Stimulated activated CD8-positive, alpha-beta memory T cell treated with anti-CD3 and anti-CD28 coated beads, Interleukin-12 subunit alpha, Interleukin-12 subunit beta, amount 100 ng/mL, for 1 hour (primary cell): ENCODE measurements at places on chromosomes 2 and 18.

GRCh38 chr18:49441338-49441938 is 19.0 kb downstream of the DYM start:
- no peak for DNase-seq

- DNase-seq: no peak
Observed at GRCh38 chr18:73288813-73289212, 421.0 kb upstream of the NETO1 start.

- DNase-seq: no peak
Observed at GRCh38 chr18:28875059-28875458, 698.1 kb upstream of the CDH2 start.

DNA sequence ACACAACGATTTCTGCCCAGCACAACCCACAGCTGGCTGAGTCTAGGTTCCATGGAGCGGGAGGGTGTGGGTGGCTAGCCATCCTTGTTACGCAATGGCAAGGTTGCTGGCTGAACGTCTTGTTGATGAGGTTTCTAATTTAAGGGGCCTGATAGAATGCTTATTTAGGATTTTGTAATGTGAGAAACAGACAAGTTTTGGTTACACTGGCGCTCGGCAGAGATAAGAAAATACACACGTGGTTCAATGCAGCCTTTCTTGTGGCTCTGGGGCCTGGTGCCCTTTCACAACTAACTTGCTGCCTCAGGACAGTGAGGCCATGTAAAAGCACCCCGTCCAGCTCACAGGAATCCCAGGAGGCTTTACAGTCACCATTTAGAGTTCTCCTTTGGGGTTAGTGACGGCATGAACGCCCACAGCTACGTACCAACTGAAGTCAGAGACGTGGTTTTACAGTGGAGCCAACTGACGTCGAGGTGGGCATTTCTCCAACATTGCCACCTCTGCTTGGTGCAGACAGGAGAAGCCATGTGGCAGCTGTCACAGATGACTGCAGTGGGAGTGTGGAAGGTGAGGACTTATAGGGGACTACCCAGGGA is 29.7 kb upstream of the PIEZO2 start:
- no peak for DNase-seq

DNA sequence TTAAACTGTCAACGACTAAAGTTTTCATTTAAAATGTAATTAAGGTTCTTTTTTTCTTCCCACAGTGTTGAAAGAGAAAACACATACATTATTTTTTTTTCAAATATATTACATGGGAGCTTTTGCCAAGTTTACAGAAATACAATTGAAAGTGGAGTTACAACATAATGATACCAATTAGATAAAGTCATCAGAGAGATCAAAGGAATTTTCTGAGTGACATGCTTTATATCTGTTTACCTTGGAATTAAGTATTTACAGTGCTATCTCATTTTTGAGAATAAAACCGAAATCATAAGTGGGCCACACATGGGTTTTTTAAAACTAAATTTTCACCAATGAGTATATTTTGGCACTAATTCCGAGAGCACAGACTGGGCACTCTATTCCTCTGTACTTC is 165.2 kb downstream of the RAPGEF4 start:
- DNase-seq: no peak

GRCh38 chr18:9737006-9737405 is 28.9 kb downstream of the RAB31 start:
- DNase-seq: no peak

DNA sequence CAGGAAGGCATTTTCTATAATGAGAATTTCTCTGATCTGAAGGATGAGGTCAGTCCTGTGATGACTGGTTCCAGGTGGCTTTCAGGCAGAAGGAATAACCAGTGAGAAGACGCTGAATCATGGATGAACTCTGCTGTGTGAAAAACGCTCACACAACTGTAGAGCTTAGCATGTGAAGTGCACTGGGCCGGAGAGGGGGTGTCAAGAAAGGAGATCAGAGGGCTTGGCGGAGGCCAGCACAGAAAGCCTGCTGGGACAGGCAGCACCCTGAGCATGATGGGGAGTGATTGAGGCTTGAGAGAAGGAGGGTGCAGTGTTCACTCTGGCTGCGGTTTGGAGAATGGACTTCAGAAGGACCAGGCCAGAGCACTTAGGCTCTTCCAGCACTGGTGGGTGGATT is 236.5 kb downstream of the TPGS2 start:
- DNase-seq: no peak

DNA sequence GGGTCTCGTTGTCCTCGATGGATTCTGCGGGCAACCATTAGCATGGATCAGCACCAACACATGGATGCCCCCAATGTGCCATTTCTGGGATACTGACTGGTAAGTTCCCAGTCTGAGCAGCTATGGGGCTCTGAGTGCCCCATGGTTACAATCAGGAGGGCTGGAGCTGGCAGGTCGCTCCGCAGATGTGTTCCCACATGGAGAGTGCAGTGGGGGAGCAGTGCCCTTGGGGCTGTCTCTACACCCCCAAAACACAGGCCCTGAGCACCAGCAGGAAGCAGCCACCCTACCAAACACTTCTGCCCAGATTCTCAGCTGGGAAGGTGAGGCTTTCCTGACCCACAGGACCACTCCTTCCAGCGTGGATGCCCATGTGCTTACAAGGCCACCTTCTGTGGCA is 8.0 kb downstream of the NGEF start:
- no peak for DNase-seq

GRCh38 chr2:34567128-34567527 is 968.0 kb upstream of the FAM98A start:
- DNase-seq: no peak

DNA sequence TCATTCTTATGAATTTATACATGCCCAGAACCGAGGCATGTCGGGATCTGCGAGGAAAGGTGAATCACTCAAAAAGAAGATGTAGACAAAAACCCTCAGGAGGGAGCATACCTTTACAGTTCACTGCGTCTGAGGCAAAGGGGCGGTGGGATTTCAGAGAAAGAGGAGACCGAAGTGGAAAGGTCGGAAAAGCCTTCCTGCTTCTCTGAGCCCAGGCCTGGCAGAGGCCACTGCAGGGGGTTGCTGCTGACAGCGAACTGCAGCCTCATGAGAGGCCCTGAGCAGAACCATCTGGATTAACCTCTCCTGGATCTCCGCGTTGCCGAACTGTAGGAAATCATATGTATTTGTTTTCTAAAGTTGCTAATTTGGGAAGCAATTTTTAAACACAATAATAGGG is 713.1 kb upstream of the SOX11 start:
- no peak for DNase-seq

- DNase-seq: no peak
Observed at GRCh38 chr2:79874015-79874414, 361.2 kb downstream of the CTNNA2 start.

- DNase-seq: no peak
Observed at GRCh38 chr2:185833864-185834263, 95.3 kb downstream of the FSIP2 start.

GRCh38 chr2:27242614-27242951 is 20.3 kb downstream of the SLC30A3 start:
- no peak for DNase-seq

- no peak for DNase-seq
Observed at GRCh38 chr2:239883326-239884050, 141.7 kb downstream of the NDUFA10 start.
